ENCODE measurements at places on chromosomes 16 and 17.

- DNase-seq, result no peak
Measured at GRCh38 chr17:50037321-50038107, 18.4 kb upstream of the ITGA3 start.

- DNase-seq, result no peak
Measured at GRCh38 chr17:77147357-77147801, 6.6 kb downstream of the SEC14L1 start.

DNA sequence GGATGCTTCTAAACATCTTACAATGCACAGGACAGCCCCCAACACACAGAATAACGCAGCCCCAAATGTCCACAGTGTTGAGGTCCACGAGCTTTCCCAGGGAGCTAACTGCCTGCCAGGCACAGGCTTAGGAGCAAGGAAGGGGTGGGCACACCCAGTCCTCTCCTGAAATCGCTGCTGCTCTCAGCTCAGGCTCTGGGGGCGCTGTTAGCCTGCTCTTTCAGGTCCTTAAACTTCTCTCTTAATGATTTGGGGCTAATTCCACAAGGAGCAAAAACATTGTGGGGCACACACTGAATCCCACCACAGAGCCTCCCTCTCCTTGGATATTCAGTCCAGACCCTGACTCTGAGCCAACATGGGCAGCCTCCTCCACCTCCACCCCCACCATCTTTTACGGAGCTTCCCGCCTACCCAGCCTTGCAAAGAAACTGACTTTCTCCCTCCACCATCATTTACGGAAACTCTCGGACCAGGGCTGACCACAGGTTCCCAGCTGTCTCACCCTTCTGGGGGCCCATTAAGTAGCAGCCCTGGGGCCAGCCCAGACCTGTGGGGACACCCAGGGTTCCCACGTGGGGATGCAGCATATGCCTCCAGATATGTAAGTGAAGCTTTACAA, 1.1 kb downstream of the CD300H start:
- DNase-seq, result peak; percentile 62

GRCh38 chr16:47110939-47111338, 32.8 kb downstream of the NETO2 start:
- DNase-seq, result peak; percentile 4

DNA sequence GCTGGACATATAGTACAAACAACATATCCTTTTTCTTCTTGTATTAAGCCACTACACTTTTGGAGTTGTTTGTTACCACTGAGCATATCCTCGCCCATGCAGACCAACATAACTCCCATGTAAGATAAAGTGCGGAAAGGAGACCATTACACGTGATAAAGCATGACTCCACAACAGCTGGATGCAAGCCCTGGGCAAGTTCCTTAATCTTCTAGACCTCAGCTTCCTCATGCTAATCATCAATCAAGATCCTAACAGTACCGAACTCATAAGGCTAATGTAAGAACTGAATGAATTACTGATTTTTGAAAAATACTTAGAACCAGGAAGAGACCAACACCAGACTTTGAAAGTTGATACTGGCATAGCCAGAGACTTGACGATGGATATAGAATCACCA, 47.0 kb upstream of the GSG1L start:
- peak; percentile 81 for DNase-seq

DNA sequence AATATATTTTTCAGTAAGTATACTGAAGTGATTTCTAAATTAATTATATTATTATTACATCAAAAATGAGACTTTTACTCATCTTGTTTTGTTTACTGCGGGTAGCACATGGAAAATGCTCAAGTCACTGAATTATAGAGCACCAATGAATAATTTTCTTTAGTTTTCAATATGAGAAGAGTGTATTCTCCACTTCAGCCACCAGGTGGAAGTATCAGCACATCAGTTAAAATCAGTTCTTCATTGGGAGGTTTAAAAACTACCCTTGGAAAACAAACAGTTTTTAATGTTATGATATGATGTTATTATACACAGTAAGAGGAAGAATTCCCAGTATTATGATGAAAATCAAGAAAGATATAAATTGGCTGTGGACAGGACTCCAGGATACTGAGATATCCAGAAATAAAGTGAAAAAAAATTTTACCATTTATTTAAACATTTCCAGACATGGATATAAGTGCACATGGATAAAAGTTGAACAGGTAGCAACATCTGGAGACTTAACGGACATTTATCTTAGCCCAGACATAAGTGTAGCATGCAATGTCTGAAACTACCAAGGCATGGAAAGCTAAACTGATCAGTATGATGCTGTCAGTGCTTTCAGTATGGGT, 467.3 kb downstream of the KCNJ2 start:
- peak; percentile 55 for DNase-seq

DNA sequence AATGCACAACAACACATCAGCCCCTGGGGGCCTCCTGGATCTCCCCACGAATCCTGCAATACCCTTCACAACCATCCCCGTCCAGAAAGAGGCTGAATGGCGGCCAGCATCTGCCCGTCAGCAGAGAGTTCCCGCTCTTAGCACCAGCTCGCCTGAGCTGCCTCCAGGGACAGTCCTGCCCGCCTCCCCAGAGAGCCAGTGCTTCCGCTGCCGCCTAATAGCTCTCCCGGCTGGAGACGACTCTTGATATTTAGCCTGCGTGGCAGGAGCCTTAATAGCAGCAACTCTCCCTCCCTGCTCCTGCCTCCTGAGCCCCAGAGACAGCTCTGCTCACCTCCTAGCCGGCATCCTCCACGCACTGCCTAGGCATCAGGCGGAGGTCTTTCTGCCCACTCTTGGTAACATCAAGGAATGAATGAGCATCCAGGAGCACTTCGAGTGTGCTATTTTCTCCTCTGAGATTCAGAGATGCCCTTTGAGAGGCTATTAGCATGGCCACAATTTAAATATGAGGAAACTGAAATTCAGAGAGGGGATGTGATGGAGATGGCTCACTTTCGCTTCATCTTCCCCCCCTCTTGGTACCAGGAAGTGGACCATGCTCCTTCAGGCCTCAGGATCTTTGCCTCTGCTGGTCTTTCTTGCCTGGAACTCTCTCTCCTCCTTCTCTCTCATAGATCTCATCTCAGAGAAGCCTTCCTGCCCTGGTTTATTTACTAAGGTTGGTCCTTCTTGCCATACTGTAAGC, 67.9 kb downstream of the RAI1 start:
- no peak for DNase-seq

GRCh38 chr17:72600934-72601333, 480.1 kb downstream of the SOX9 start:
- DNase-seq, result no peak

DNA sequence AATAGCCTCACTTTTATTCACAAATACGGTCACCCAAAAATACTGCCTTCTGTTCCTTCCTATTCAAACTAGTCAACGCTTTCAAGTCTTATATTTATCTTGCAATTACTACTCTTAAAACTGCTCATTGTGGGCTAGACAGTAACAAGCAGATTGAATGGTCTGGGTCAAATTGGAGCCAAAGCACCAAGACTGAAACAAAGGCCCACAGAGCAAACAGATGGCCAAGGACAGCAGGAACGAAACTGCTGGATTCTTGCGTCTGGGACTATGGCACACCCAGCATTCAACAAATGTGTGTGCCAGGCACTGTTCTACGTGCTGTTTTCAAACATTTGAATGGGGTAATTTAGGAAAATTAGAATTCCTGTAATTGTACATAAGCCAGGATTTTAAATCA, 250.1 kb upstream of the PSMD7 start:
- no peak for DNase-seq

- no peak for DNase-seq
Measured at GRCh38 chr17:14921936-14922335, 343.2 kb downstream of the PMP22 start.

DNA sequence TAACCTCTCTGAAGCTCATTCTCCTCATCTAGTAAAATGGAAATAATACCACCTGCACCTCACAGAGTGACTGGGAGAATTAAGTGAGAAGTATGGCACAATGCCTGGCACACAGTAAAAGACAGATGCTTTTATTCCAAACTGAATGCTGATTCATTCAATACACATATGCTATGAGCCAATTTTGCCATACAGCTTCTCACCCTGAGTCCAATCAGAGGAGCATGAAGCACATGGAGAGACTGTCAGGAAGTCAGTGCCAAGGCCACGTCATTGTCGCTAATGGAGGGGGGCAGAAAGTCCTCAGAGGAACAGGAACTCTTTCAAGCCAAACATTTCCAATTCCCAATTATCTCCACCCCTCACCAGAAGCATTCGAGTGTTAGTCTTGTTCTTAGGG, 11.6 kb downstream of the MKS1 start:
- DNase-seq, result no peak

DNA sequence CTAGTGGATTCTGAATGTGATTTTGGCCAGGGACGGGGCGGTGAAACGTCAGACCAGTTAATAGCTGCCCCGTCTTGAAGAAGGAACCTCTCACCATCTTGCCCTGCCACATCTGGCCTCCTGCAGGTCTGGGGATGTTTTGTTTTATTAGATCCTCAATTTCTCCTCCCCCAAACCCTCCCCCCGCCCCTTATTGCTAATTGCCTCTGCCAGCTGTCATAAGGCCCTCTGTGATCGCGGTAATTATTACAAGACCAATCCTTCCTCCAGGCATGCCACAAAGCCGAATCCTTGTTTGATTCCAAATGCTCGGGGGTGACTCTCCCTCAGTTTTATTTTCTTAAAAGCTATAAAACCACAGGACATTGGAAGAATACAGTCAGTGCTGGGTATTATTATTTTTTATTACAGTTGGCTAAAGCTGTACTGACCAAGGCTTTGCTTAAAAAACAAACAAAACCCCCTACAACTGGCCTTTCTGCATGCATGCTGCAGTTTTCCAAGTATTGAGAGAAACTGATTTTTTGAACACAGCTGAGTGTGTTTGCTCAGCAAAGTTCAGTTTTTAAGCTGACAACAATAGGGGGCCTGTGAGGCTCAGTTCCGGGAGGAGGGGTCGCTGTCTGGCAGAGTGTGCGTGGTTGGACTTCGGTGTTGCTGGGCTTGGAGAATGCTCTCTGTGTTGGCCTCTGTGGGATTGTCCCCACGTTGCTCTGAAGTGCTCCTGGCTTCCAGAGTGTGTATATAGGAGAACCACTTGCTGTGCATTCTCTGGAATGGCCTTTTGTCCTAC, 1.7 kb downstream of the KSR1 start:
- DNase-seq, result peak; percentile 51

DNA sequence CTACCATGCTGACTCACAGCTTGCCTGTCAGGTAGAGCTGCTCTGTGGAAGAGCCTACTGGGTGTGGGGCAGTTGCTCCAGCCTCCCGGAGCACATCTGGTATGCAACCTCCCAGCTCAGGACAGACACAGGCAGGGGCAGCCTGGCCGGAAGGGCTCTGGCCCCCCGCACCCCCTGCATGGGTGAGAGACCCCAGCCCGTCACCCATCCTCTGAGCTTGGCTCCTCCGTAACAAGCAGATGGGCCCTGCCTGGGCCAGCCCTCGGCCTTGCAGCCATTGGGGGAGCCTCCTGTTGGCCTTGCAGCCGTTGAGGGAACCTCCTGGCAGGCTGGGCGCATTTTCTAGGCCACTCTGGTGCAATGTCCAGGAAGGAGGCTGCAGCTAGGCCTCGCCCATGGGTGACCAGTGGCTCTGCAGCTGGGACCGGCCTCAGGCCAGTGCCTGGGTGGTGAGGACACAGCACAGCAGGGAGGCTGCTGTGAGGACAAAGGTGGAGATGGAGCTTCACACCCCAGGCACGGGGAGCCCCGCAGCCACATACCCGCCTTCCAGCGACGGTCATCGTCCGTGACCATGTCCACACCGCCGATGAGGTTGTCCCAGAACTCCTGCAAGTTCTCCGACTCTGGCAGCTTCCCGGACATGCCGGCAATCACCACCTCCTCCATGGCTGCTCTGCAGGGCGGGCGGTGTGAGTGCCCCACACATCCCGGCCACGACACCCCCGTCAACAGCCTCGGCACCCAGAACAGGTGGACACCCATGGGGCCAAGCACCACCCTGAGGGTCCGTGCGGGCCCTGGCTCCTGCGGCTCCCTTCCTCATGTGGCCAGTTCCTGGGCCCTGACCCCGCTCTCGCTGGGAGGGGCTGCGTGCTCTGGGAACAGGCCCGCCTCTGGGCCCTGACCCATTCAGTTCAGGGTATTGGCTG, 2.0 kb downstream of the FASN start:
- DNase-seq, result no peak

- DNase-seq, result peak; percentile 57
Measured at GRCh38 chr17:82497483-82498405, 21.8 kb upstream of the FOXK2 start.

GRCh38 chr17:60167065-60167741, 17.4 kb downstream of the CA4 start:
- DNase-seq, result no peak

GRCh38 chr16:56610017-56610608, 1.7 kb downstream of the MT2A start:
- DNase-seq, result peak; percentile 21

DNA sequence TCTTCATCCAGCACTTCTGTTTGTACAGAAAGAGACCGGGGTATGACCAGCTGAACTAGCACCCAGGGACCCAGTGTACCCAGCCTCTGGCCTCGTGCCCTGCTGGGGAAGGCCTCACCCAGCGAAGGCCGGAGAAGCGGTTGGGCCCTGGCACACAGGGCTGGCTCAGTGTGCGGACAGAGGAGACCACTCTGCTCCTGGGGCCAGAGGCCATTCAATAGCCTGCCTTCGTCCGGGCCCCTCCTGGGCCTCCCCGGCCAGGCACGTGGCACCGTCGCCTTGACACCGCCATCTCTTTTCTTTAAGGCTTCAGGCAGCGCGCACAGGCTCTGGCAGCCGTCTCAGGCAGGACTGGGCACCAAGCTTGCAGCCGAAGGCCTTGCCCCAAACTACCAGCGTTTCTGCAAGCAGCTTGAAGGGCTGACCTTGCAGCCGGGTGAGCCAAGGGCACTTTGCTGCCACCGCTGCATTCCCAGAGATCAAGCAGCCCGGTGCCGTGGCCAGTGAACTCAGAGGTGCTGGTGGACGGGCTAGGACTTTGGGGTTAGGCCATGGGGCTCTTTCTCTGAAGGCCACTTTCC, 8.0 kb downstream of the TAX1BP3 start:
- no peak for DNase-seq

DNA sequence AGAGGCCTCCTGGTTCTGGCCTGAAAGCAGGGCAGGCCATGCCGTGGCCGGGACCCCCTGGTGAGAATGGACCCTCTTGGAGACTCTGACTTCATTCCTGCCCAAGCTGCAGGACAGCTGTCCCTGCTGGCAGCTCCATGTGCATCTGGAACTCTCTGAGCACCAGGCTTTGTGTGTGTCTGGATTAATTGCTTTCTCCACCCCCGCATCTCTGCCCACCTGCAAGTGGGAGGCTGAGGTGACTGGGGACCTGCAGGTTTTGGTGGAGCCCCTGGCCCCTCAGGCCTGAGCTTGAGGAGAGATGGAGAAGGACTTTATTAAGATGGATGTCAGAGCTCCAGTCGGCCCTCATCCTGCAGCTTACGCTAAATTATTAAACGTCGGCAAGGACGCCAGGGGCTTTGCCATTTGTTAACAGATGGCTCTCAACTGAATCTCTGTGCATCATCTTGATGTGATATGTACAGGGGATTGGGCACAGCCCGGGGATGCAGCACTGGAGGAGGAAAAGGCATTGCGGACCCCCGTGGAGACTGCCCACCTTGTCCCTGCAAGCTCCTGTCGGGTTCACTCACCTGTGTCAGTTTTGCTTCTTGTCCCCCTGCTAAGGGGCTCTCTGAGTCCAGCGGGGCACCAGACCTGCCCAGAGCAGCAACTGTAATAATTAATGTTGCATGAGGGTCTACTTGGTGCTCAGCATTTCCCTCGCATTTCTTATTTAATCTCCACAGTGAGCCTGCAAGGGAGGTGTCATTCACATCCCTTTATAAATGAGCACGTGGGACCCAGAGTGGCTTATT, 154.1 kb upstream of the RPL38 start:
- DNase-seq, result no peak

Measured in hematopoietic multipotent progenitor cell treated with erythropoietin and hydrocortisone succinate and interleukin-3 and kit ligand, for 8 days (in vitro differentiated cells).